GM04503 (cell line): ENCODE measurements at places on chromosomes 5 and 9.

- DNase-seq: no peak
These were observed 7.4 kb downstream of the SLC12A7 start for GRCh38 chr5:1104327-1105006.

DNA sequence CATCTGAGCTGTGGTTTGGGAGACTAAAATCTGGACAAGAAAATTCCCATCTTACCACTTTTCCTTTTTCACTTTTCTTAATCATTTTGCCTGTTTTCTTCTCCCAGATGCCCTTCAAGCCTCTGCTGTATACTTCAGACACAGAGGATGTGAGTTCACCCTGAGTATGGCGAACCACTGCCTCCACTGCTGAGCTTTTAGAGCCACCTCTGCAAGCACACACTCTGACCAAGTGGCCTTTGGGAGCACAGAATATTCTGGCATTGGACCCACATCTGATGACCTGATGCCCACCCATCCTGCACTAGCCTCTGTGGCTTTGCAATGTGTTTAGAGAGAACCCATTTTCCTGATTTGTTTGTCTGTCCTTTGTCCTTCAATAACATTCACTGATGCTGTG, 32.5 kb downstream of the TERT start:
- DNase-seq: no peak

DNA sequence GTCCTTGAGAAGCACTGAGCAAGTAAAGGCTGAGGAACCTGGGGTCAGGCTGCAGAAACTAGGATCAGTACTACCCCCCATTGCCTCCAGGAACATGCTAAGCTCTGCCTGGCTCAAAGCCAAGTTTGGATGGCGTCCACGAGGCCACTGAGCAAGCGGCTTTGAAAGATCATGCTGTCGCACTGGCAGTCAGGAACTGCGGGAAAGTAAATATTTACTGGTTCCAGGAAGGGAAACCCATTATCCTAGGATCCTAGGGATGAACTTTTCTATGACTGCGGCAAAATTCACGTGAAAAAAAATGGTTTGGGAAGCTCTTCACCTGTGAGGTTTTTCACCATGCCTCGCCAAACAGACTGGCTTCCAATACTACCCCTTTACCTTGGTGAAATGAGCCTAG, 75.3 kb upstream of the PJA2 start:
- no peak for DNase-seq

DNA sequence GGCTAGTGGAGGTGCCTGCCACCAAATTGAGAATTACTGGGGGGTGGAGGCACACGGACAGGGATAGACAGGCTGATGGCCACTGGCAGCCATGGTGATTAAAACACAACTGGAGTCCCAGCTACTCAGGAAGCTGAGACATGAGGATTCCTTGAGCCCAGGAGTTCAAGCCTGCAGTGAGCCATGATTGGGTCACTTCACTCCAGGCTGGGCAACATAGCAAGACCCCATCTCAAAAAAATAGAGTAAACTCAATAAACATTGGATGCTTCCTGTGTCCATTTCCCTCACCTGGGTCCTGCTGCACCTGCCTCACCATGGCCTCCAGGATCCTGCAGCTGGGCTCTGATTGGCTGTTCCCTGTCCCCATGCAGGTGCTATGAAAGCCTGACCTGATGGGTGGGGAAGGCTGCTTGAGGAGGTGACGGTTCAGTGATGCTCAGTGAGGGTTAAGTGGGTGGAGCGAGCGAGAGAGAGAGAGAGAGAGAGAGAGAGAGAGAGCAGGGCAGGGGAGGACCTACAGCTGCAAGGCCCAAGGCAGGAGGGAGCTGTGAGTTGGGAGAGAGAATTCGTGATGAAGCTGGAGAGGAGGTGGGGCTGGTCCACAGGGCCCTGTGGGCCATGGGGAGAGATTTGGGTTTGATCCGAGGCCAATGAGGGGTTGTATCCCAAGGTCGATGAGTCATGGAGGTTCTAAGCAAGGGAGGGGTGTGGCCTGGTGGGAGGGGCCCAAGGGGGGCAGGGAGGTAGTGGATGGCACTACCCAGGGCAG, 36.7 kb upstream of the FUBP3 start:
- DNase-seq: no peak

GRCh38 chr5:10789021-10789420, 28.0 kb upstream of the DAP start:
- DNase-seq: peak; percentile 84

DNA sequence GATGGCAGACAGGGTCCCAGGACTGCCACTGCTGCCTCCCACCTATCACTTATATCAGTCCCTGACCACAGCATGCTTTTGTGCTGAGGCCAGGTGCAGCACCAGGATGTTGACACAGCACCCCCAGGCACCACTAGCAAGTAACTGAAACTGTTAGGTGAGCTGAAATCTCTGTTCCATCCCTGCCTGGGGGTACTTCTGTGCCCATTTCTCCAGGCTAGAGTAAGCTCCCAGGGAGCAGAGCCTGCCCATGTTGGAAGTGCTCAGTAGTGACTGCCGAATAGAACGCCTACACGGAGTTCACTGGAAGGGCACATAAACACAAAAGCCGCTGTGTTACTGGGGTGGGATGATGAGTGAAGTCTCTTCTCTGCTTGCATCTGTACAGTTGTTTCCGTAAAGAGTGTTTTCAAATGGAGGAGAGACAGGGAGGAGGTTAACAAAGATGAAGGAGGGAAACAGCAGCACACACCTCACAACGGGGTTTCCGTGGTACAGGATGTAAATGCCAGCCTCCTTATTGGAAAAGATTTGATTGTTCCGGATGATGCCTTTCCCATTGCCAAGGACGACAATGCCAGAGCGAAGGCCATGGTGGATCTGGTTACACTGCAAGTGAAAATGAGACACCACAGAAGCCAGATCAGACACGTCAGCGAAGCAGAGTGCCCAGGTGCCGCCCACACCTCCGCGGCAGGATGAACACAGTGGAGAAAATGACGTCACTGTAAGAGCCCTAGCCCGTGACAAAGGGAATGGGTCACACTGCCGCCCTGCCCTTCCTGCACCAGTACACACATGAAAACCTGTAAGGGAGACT, 43.1 kb downstream of the POLR1E start:
- DNase-seq: no peak

DNA sequence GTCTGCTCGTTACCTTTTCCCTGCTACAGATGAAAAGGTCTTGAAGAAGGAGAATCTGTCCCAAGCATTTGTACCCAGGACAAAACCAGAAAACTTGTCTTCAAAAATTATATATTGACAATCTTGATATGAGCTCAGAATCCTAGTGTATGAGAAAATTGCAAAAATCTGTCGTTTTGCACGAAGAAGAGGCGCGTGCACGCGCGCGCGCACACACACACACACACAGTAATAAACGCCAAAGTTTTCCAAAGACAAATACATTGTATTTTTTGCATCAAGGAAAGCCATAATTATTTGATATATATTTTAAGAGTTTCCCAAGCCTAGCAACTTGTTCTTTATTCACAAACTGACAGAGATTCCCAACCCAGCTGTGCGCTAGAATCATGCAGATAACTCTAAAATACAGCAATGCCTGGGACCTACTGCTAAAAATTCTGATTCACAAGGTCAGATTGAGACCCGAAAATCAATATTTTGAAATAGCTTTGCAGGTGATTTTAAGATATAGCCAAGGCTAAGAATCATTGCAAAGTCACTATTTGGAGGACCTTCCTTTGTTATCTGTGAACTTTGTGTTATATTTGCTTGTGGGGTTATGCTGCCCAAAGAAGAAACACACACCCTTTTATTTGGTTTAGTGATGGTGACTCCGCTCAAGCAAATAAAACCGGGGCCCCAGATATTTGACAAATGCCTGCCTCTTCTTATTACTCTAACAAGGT, 1287.7 kb upstream of the CDH6 start:
- no peak for DNase-seq

DNA sequence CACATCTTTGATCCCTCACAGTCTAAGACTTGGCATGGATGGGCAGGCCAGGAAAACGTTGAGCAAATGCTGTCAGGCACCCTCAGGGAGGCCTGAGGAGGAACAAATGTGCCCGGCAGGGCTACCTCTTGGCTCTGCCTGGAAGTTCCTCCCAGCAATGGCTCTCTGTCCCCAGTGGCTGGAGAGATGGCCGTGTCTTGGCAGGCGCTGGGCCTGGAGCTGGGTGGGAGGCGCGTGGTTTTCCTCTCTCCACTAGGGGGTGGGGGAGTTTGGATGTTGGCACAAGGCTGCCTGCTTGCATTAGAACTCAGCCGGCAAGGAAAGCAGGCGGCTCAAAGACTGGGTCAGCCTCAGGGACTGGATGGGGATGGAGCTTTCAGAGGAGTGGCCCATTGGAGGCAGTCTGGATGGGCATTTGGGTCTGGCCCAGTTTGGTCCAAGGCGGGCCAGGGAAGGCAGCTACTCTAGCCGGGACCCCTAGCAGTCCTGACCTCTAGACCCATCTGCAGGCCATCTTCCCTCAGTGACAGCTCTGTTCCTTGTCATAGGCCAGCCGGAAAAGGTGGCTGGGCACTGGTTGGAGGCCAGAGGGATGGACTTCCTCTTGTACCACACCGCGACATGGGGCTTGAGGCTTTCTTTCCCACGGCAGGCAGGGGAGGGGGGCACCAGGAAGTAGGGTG, 68.2 kb upstream of the STC2 start:
- DNase-seq: no peak

DNA sequence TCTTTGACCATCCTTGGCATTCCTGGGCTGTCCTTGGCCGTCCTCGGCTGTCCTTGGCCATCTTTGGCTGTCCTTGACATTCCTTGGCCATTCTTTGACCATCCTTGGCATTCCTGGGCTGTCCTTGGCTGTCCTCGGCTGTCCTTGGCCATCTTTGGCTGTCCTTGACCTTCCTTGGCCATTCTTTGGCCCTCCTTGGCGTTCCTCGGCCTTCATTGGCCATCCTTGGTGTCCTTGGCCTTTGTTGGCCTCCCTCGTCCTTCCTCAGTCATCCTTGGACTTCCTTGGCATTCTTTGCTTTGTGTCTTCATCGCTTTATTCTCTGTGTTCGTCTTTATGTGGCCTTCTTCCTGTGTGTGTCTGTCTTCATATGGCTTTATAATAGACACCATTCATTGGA, 20.7 kb downstream of the NDUFS6 start:
- no peak for DNase-seq

- DNase-seq: no peak
These were observed 2.8 kb upstream of the CDK7 start for GRCh38 chr5:69231851-69232250.

DNA sequence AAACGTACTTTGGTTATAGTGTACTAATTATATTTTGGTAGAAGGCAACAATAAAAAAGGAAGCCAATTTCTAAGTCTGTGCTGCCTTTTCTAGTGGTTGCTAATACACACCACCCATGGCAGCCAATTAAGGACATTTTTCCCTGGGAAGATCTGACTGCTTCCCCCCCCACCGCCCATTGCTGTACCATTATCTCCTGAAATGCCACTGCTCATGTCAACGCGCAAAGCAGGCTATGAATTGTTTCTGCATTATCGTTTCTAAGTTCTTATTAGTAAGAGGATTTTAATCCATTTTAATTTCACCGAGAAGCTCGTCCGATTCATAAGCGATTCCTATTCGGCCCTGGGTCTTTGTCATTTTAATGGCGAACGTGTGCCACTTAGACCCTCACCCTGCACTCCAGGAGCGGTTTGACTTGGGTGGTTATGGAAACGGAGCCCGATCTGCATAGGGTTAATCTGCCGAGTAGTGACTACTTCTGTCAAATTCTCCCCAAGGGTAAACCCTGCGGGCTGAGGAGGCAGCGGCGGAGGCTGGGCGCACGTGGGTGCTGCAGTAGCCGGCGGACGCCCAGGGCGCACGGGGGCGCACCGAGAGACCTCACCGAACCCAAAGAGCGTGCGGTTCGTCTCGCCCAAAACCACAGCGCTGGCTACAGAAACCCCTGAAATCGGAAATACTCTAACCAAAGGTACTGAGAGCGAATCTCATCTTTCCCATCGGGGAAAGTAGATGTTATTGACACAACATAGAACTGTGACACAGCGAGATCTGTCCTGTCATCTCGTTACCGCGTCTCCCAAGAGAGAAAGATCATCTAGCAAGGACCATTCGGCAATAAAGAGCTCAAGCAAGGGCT, 55.8 kb upstream of the SHC3 start:
- no peak for DNase-seq

GRCh38 chr5:84130006-84130580, 254.6 kb downstream of the EDIL3 start:
- no peak for DNase-seq

DNA sequence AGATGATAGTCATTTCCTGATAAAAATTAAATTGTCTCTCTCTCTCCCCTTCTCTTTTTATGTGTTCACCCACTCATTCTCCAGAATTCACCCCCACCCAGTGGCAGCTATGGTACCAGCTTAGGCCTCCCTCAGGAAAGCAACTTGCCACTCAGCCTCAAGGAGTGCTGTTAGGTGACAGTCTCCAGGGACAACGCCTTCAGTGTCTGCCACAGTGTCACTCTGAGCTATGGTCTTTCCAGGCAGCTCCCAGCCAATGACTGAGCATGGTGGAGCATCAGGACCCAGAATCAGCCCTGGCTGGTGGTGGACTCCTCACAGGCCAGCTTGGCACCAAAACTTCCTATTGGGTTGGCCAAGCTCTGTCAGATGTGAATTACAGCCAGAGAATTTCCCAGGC, 140.9 kb upstream of the PIK3R1 start:
- no peak for DNase-seq

DNA sequence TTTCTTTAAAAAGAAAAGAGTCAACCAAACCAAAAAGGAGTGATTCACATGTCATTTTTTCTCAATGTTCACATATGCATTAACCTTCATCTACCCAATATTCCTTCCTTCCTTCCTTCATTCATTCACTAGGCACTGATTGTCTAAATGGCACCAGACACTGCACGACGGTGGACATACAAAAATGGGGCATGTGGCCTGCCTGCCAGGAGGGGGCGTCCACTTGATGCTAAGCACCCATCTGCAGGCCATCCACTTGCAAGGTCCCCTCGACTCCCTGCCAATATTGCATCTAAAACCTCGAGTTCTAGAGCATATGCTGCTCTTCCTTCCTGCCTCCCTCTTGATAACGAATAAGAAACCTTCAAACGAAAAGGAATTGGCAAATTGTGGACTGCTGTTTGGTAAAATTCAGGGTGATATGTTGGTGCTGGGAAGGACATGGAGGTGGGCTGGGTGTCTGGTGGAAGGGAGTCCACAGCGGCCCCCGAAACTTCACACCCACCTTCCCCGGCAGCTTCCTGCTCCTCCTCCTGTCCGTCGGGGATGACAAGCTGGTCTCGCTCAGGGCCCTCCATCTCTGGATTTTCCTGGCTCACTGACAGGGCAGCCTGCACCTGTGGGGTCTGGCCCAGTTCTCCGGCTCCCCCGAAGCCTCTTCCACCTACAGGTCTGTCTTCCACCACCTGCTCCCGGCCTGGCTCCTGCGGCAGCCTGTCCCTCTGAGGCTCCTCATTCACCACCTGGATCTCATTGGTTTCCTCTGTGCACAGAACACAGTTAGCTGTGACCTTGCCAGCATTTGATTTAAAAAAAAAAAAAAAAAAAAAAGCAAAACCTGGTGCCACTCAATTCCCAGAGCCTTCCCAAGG, 64.3 kb downstream of the GOLM1 start:
- no peak for DNase-seq
